ENCODE measurements at places on chromosomes 1 and 21. TPM values are rescaled to one million over a fixed set of nuclear protein-coding genes. Genes with fewer than 3 reads are reported as not detected.

SLC30A10 gene
- not detected for total RNA-seq

DNA sequence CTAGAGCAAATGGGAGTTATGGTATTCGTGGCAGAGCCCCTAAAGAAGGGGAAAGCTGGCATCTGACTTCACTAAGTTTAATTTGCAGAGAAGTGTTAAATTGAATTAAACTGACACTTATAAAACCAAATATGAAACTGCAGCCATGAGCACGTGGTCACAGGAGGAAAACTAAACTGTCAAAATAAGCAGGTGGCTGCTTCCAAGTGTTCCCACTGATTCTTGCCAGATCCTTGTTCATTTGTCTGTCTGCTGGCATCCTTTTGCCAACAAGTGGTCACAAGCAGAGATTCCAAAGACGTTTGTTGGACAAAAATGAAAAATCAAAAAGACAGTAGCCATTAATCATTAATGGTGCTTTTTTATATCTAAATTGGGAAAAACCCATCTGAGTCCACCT is 6.5 kb upstream of the CELA2B start:
- DNase-seq: no peak

KRTAP21-3 gene
- total RNA-seq: not detected

DNA sequence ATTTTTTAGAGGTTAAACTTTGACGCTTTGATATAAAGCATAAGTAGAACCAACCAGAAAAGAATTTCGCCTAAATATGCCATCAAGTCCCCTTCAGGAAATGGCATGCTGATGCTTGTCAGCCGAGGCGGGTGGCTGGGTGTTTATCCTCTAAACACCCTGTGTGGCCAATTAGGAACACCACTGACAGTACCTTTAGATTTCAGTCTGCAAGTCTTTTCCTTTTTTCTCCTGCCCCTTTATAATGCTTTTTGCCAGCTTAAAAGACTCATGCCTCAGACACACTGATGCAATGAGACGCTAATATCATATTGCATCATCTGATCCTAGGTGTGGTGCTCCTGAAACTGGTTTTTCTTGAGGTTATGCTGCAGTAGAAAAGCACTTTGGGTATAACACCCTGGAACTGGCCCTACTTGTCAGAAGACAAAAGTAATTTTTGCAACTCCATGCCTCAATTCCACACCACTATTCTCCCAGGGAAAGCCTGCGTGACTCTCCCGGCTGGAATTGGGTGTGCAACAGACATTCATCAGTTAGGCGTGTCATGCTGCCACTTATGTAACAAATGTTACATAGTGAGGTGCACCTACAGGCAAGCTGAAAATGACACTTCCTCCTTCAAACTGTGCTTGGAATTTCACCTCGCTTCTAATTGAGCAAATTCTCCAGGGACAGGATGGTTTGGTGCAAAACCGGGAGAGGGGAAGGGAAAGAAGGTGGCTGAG is 2.0 kb upstream of the RCC2 start:
- peak; percentile 73 for DNase-seq

DNA sequence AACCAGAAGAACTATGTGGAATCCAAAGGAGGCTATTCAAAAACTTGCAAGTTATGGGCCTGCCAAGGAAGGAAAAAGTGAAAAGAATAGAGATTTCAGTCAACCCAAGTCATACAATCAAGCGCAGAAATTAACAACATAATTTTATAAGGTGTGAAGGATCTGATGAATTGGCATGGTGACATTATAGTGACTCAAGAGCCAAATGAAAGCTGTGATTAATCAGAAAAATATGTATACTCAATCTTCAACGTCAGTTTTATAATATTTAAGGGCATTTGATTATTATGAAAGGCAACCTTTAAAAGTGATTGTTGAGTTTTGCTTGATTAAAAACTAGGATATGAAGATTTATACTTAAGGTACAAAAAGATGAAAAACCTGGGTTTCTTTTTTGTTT is 37.8 kb upstream of the THEM4 start:
- DNase-seq: no peak

CRNN gene
- total RNA-seq: not detected

- no peak for DNase-seq
Measured at GRCh38 chr1:168654198-168654915, 74.6 kb downstream of the DPT start.

GRCh38 chr1:163013826-163014600 is 55.1 kb upstream of the RGS4 start:
- no peak for DNase-seq

GRCh38 chr1:10494754-10495474 is 20.2 kb downstream of the PEX14 start:
- peak; percentile 52 for DNase-seq

GRCh38 chr1:54480525-54480848 is 67.5 kb upstream of the ACOT11 start:
- DNase-seq: no peak

NCAM2 gene
- total RNA-seq: 14.0 TPM

CLCA4 gene
- total RNA-seq: not detected

- DNase-seq: no peak
Measured at GRCh38 chr1:30965924-30966599, 57.5 kb upstream of the SDC3 start.

- DNase-seq: no peak
Measured at GRCh38 chr1:65289449-65289848, 19.9 kb upstream of the DNAJC6 start.

MROH9 gene
- not detected for total RNA-seq

DNA sequence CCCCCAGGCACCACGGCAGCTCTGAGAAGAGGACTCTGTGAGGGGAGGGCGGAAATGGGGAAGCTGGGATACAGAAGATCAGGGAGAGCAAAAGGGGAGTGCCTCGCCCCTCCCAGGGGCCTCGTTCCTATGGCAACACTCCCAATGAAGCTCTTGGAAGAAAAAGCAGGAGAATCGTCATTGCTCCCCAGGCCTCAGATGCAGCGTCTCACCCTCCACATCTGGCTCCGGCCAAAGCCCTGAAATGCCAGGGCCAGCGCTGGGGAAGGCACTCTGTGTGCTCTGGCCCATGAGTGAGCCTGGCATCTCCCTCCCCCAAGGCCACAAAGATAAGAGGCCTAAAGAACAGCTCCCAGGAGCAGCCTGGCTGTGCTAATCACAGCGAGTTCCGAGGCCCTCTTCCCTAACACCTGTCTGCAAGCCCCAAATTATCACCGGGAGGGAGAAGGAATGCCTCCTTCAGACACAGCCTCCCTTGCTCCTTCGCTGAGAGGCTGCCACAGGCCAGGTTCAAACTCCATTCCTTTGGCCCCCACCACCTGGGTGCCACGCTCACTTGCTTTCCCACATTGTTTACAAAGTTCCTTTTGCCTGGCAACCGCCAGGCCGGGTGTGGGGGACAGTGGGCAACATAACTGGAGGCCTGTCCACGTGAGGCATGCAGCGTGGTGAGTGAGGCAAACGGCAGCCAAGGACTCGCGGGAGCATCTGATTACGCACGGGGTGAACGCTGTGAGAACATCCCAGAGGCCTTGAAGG is 27.8 kb downstream of the ECE1 start:
- DNase-seq: no peak

All from NCI-H460 (cell line).